Foreskin keratinocyte (primary cell): ENCODE measurements at places on chromosomes 3 and 15. TPM values are rescaled to one million over a fixed set of nuclear protein-coding genes. Genes with fewer than 3 reads are reported as not detected.

The LIPH gene
- total RNA-seq = 0.03 and 0.07 TPM in 2 replicates

The ZBTB47 gene
- total RNA-seq = 7.7 and 8.7 TPM in 2 replicates

DNA sequence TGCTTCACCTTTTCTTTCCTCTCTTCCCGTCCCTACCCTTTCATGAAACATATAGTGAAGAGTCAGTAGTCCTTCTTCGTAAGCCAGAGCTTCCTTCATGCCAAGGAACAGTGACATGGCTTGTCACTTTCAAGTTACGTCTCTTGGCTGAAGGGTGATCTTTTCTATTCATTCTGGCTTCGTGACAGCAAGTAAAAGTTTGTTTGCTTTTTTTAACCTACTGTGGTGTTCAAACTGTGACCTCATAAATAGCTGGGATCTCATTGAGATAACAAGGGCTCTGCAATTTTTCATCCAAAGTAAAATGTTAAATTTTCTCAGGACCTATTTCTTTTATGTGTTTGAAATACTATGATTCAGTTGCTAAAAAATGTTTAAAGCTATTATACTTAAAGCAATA lies 10.5 kb downstream of the CDIN1 start:
- no peak for DNase-seq

DNA sequence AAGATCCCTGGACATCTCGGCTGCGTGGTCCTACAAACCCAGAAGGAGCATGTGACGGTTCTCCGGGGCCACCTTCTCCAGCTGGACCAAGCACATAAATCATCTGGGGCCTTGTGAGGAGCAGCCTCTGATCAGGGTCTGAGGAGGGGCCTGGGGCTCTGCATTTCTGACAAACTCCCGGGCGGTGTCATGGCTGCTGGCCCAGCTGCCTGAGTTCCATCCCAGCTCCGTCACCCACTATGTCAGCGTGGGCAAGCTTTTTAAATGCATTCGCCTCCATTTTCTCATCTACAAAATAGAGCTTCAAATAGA lies 126.3 kb upstream of the MEF2A start:
- DNase-seq = no peak
